ENCODE measurements at places on chromosomes 12 and 14.

DNA sequence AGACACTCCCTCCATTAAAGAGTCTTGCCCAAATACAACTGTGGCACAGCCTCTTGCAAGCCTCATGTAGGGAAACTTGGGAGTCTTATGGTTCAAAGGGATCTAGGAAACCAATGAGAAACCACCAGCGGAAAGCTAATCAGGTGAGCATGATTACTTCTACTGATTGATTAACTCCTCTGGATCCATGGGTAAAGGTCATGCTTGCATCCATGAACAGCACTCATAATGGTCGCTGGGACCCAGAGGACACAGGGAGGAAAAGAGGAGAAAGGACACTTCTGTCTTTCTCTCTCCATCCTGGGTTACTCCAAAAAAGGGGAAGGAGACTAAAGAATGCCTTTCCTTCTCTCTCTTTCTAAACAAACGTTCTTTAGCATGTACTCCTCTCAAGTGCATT lies 1397.2 kb downstream of the LRFN5 start:
- DNase-seq: no peak

GRCh38 chr12:14558473-14558959 lies 9.2 kb downstream of the PLBD1 start:
- DNase-seq: no peak

DNA sequence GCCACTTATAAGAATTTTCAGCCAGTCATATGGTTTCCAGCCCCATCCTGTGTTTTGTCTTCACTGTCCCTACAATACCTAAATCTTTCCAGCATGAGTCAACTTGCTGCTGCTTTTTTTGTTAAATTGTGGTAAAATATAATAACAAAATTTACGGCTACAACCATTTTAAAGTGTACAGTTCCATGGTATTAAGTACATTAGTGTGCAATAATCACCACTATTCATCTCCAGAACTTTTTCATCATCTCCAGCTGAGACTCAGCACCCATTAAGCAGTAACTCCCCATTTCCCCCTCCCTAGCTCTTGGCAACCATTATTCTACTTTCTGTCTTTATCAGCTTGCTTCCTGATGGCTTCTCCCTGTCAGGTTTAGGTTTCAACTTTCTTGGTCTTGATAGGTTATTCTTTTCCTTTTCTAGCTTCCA lies 39.1 kb downstream of the FRS2 start:
- no peak for DNase-seq

GRCh38 chr14:74134484-74134883 lies 49.7 kb downstream of the LIN52 start:
- DNase-seq: no peak

- DNase-seq: no peak
These were observed at the start of gene ACIN1 for GRCh38 chr14:23094666-23095195. TSS of gene ACIN1 (minus strand) at chr14:23095136. CDS start at chr14:23095112, 24 bp downstream.

DNA sequence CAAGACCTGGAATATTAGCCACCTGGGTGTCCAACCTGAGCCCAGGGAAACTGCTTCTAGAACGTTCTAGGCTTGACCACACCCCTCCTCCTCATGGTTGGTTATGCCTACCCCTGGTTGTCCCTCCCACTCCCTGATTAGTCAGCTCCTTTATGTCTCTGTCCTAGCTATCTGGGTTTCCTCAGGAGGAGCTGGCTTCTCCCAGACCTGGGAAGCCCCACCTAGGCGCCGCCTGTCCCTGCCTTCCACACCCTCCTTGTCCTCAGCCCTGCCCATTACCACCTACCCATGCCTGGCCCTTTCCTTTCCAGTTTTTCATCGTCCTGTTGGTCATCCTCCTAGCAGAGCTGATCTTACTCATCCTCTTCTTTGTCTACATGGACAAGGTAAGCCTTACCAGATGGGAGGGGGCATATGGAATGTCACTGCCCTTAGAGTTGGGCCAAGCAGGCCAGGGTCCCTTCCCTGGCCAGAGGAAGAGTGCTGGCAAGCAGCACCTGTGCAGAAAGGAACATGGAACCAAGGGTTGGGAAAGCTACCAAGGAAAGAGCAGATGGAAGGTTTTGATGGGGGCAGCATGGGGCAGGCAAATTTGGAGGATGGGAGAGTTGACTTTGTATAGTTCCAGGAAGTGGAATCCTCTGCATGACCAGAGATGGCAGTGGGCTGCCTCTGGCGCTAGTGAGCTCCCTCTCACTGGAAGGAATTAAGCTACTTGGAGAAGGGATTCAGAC lies 201.7 kb downstream of the TSPAN9 start:
- no peak for DNase-seq

DNA sequence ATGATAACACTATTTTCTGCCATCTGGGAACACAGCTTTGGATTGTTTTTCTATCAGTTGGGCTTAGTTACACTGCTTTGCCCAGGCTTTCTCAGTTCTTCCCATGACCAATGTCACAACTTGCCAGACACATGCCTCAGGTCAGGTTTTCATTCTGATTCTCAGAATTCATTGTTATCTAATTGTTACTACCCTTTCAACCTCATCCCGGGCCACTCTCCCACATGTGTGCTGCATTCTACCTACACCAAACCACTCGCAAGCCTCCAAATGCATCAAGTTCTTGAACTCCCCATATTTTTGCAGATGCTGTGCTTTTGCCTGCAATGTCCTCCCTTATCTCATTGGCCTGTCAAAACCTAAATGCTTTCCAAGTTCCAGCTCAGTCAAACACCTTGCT lies 36.3 kb downstream of the NELL2 start:
- no peak for DNase-seq

GRCh38 chr12:94863321-94864035 lies 140.0 kb downstream of the NDUFA12 start:
- no peak for DNase-seq

- DNase-seq: no peak
These were observed 102.1 kb downstream of the ERGIC2 start for GRCh38 chr12:29278673-29279420.

DNA sequence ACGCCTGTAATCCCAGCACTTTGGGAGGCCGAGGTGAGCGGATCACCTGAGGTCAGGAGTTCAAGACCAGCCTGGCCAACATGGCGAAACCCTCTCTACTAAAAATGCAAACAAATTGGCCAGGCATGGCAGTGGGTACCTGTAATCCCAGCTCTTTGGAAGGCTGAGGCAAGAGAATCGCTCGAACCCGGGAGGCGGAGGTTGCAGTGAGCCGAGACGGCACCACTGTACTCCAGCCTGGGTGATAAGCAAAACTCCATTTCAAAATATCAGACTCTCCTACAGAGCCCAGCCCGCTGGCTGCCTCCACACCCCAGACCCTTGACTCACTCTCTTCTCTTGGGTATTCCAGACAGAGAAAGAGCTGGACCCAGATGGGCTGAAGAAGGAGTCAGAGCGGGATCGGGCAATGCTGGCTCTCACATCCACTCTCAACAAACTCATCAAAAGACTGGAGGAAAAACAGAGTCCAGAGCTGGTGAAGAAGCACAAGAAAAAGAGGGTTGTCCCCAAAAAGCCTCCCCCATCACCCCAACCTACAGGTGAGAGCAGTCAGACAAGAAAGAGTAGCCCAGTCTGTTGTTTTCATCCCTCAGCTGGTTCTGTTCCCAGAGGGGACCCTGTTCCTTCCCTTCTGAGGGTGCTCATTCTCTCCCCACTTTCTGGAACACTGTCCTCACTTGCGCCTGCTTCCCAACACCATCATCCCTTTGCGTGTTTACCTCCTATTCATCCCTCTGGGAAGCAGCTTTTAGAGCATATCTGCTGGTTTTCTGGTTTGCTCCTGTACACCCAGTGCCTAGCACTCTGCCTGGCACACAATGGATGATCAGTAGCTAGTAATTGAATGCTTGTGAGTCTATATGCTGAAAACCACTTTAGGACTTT lies 19.7 kb downstream of the AGAP2 start:
- no peak for DNase-seq

DNA sequence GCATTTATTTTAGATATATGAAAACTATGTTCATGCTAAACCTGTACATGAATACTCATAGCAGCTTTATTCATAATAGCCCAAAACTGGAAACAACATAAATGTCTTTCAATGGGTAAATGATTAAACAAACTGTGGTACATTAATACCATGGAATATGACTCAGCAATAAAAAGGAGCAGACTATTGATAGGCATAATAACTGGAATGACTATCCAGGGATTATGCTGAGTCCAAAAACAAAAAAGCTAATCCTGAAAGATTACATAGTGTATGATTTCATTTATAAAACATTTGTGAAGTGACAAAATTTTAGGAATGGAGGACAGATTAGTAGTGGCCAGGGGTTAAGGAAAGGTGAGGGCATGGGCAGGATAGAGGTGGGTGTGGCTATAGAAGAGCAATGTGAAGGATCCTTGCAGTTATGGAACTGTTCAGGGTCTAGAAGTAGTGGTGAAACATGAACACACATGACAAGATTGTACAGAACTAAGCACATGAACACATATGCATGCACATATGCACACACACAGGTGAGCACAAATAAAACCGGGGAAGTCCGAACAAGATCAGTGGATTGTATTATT lies 61.1 kb upstream of the CDKN3 start:
- DNase-seq: no peak

- DNase-seq: peak; percentile 56
These were observed 18.8 kb downstream of the BCL11B start for GRCh38 chr14:99252940-99253868.

DNA sequence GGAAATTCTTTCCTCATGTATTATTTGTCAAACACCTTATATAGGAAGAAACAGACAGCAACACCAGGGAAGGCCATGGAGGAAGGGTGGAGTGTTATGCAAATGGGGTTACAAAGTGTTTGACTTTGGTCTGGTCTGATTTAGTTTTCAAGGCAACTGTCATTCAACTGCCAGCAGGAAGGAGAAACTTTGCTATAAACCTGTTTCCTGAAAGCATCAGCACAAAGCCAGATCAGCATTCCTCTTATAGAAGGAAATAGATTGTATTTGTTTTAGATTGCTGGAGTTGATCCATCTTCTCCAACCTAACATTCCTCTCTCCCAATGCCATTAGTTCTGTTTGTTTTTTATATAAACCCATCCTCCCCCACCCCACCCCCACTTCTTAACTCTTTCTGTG lies 65.7 kb downstream of the STAB2 start:
- no peak for DNase-seq

- no peak for DNase-seq
These were observed 77.0 kb downstream of the SEC23A start for GRCh38 chr14:39025810-39026627.

- DNase-seq: no peak
These were observed 46.3 kb upstream of the ATP2A2 start for GRCh38 chr12:110234755-110235154.

GRCh38 chr12:110270125-110270962 lies 10.7 kb upstream of the ATP2A2 start:
- DNase-seq: no peak

GRCh38 chr12:85627584-85627983 lies 208.6 kb downstream of the RASSF9 start:
- no peak for DNase-seq

- no peak for DNase-seq
These were observed 38.5 kb downstream of the SPTB start for GRCh38 chr14:64841121-64841651.

DNA sequence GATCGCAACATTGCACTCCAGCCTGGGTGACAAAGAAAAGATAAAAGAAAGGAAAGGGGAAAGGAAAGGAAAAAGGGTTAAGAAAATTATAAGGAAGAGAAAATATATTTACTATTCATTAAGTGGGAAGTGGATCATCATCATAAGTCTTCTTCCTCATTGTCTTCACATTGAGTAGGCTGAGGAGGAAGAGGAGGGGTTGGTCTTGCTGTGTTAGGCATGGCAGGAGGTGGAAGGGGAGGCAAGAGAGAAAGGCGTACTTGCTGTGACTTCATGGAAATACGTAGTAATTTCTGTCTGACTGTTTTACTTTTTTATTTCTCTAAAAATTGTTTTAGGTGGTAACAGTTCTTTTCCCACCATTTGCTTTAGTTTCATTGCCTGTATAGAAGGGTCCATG lies 26.2 kb downstream of the FAM177A1 start:
- no peak for DNase-seq

- no peak for DNase-seq
These were observed 2.4 kb upstream of the FIGNL2 start for GRCh38 chr12:51850965-51851299.

GRCh38 chr14:37090026-37090425 lies 82.4 kb downstream of the SLC25A21 start:
- DNase-seq: no peak

- DNase-seq: no peak
These were observed 90.8 kb downstream of the PRICKLE1 start for GRCh38 chr12:42498549-42499247.

All from CD4-positive, alpha-beta T cell treated with Interleukin-15 for 1 hour (primary cell).